Activated T-helper 1 cell treated with anti-CD3 and anti-CD28 coated beads, Interleukin-2, amount 50 U/mL, for 16 hours (primary cell): ENCODE measurements at places on chromosomes 7 and 10.

DNA sequence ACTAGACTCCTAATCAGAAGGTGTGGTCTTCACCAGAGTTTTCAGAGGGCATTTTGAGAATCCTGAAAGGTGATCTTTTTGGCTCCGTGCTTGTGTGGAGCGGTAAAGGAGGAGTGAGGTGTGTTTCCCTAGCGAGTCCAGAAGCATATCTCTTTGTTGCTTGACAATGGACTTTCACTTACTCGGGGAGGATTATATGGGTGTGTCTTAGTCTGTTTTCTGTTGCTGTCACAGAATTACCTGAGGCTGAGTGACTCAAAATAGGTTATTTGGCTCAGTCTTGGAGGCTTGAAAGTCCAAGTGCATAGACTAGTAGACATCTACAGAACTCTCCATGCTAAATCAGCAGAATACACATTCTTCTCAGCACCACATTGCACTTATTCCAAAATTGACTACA, 57.9 kb downstream of the AKR1C4 start:
- no peak for DNase-seq

DNA sequence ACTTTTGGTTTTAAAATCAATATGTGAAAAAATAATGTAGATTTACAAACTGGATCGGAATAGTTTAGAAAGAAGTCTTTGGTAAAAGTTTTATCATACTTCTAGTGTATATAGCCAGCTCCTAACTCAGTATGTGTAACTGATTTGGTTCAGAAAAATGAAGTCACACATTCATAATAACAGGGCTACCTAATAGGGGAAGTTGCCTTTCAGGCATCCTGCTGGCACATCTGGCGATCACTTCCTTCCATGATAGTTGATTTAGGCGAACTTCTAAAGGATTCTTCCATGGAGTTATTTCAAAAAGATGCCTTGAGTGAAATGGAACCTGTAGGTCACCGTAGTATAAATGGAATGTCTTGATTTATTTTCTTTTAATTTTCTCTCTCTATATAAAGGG, 69.1 kb downstream of the SHH start:
- no peak for DNase-seq

GRCh38 chr10:13106387-13107045, 6.6 kb downstream of the OPTN start:
- DNase-seq = no peak

GRCh38 chr10:11724938-11725776, 17.0 kb upstream of the ECHDC3 start:
- DNase-seq = no peak

- no peak for DNase-seq
Observed at GRCh38 chr7:80711531-80711930, 73.1 kb downstream of the CD36 start.

- no peak for DNase-seq
Observed at GRCh38 chr7:29328811-29329210, 134.2 kb downstream of the CHN2 start.

GRCh38 chr10:112217386-112218035, 33.9 kb upstream of the GPAM start:
- DNase-seq = no peak

DNA sequence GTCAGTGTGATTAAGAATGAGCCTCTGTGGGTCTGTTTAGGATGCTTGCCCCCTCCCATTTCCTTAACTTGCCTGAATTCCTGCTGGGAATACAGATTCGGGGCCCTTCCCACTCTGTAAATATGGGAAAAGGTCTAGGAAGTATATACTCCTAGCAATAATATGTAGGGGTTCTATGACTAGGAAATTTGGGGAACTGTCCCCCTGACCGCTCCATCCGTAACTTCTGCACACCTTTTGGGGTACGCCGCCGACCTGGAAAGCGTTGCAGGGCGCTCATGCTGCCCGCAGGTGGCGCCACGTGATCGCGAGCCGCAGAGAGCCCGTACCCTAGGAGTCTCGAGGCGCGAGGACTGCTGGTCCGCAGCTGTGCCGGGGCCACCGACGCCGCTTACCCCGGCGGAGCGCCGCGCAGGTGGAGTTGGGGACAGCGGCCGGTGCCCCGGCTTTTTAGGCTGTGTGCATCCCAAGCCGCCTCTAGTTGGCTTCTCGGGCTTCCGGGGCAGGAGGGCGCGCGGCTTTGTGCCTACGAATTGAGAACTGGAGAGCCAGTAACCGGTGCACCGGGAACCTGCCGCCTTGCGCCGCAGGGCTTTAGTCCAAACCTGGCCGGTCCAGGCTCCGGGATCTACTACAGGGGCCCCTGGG, 656 bp upstream of the CNNM2 start:
- DNase-seq = peak; percentile 68

DNA sequence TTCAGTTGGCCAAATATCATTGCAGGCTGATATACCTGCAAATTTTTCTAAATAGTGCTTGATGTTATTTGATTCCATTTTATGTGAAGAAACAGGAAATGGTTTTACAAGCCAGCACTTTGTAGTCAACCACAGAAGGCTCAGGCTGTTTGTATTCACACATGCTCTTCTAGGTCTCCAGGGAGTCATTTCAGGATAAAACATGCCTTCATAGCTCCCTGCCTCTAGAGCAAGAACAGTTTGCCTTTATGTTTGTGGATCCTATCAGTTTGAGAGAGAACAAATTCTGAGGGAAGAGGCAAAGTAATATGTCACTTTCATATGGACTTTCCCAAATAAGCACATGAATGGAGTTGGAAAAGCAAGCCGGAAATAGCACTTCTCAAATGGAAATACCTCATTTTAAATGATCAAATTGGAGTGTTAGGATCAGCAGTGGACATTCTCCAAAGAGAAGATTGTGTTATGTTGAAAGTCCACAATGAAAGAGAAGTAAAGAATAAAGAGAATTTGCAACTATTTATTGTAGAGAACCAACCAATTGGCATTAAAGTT, 277.6 kb downstream of the KCND2 start:
- DNase-seq = no peak

GRCh38 chr10:82148764-82149163, 273.8 kb downstream of the NRG3 start:
- no peak for DNase-seq
